ENCODE measurements at places on chromosomes 5 and 9.

DNA sequence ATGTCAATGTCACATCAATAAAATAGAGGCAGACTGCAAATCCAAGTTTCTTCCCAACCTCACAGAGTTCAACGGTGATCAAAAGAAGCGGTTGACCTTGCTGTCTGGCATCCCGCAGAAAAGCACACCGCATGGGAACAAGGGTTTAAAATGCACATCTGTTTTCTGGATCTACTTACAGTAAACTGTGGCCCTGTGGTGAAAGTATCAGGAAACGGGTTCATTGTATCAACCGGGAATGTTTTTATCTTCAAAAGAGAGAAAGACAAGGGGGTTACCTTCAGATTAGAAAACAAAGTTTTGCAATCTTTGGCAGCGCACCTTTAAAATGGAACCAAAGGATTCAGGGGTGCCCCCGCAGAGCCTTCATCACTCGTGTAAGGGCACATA is 15.5 kb upstream of the FRRS1L start:
- DNase-seq, result no peak

DNA sequence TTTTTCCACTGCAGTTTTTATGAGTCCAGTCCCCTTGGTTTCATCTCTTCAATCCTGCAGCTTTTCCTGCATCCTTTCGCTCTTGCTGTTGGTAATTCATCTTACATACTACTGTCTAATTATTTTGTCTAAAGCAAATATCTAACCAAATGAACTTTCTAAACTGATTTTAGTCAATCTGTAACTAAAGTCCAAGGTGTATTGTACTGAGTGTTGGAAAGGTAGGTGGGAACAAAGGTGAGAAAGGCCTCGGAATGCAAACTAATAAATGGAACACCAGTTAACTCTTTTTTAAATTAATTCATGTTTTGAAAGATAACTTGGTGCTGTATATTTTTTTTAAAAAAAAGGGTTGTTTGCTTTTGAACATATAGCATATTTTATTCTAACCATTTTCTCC is 152.7 kb upstream of the CYLC2 start:
- DNase-seq, result no peak

GRCh38 chr5:123358751-123359150 is 64.5 kb downstream of the CEP120 start:
- DNase-seq, result no peak

DNA sequence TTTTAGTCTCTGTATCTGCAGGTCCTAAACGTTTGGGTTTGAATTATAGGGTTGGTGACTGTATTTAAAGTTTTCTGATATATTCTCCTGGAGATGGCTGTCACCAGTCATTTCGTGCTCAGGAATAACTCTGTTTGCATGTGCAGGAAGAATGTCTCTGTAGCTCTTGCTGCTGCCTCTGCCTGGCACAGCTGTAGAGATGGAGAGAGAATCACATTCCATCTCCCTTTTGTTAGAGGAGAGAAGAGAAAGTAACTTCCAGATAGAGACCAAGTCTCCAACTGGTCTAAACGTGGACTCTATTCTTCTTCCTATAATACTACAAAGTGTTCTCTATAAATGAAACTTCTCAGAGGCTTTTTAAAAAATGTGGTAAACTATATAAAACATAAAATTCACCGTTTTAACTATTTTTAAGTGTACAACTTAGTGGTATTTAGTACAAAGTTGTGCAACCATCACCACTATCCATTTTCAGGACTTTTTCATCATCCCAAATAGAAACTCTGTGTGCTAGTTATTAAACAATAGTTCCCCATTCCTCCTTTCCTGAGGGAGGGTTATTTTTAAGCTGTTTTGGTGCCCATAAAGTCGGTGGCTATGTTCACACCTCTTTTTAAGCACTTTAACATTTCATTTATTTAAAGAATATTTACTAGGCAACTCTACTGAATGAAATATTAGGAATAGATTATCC is 20.7 kb upstream of the STARD4 start:
- DNase-seq, result no peak

- no peak for DNase-seq
These were observed 1043.0 kb upstream of the C9orf72 start for GRCh38 chr9:28616310-28616709.

DNA sequence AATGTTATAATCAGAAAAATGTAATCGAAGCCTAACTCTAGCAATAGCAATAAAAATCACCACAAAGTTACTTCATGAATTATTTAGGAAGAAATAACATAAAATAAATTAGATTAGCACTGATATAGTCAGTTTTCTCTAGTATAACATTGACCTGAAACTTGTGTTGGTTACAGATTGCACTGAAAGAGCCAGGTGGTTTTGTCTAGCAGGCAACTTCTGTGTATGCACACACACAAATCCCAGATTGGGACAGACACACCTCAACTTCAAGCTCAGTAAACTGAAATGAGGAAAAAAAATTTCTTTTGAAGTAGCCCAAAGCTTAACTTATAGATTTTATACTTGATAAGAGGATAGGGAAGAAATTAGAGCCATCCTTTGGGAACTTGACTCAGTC is 129.3 kb downstream of the EFNA5 start:
- no peak for DNase-seq

GRCh38 chr9:91116711-91117110 is 245.0 kb downstream of the AUH start:
- no peak for DNase-seq

- no peak for DNase-seq
These were observed 728.9 kb downstream of the MAT2B start for GRCh38 chr5:164234321-164234720.

- peak; percentile 21 for DNase-seq
These were observed 60.3 kb downstream of the UBAP2 start for GRCh38 chr9:33988219-33988890.

DNA sequence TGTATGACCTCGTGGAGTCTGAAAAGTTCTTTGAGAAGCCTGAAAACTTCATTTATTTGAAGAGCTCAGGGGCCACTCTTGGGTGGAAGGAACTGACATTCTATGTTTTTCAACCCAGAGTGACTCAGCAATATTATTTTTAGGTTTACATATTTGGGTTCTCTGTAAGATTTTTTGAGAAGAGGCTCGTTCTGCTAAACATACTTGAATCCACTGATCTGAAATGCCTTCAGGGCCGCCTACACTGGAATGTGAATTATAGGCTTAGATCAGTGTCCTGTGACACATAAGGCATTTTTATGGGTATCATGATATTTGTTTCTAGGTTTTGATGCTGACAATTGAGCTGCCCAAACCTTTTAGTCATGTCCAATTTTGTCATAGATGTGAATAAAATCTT is 86.2 kb downstream of the PSAT1 start:
- DNase-seq, result no peak

- DNase-seq, result no peak
These were observed 200.2 kb downstream of the PLK2 start for GRCh38 chr5:58259685-58260152.

GRCh38 chr9:133696071-133696472 is 42.1 kb downstream of the SARDH start:
- DNase-seq, result no peak

DNA sequence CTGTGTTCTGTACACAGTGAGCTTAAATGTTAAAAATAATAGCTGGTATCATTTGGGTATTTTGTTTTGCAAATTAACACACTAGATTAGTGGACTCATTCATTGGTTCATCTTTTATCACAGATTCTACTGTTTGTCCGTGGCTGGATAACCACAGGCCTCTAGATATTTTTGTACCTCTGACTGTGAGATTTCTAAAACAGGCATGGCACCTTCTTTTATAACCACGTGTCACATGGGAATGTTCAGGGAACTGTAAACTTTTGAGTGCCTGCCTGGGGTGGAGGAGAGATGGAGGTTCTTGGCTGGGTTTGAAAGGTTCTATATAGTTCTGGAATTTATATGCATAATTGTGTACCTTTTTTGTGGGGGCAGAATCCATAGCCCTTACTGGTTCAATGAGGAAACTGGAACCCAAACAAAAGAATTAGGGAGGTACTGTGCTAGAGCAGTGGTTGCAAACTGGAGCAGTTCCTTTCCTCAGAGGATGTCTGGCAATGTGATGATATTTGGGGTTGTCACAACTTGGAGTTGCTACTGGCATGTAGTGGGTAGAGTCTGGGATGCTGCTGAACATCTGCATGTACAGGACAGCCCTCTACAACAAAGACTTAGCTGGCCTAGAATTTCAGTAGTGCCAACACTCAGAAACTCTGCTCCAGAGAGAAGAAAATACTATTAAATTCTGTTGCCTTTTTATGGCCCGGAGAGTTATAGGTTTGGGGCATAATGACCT is 16.9 kb downstream of the TLE4 start:
- no peak for DNase-seq

- no peak for DNase-seq
These were observed 2.7 kb downstream of the PTGES start for GRCh38 chr9:129750013-129750638.

GRCh38 chr5:15763754-15764153 is 263.8 kb downstream of the FBXL7 start:
- DNase-seq, result no peak

- no peak for DNase-seq
These were observed 108.8 kb upstream of the RETREG1 start for GRCh38 chr5:16725575-16725974.

DNA sequence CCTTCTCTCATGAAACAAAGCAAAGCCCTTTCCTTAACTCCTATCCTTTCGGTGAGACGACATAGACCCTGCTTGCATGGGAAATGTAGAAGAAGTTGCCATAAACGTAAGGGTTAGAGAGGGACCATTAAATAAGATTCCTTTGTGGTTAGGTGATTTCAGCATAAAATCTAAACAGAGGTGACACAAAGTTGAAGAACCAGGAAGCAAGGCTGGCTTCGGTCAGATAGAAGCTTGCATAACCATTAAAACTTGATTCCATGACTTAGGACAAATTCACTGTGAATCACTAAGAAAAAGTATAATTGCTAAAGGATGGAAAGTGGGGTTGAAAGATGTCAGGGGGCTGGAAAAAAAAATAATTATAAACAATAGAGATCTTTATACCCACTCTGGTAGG is 30.9 kb upstream of the ABLIM3 start:
- DNase-seq, result no peak

DNA sequence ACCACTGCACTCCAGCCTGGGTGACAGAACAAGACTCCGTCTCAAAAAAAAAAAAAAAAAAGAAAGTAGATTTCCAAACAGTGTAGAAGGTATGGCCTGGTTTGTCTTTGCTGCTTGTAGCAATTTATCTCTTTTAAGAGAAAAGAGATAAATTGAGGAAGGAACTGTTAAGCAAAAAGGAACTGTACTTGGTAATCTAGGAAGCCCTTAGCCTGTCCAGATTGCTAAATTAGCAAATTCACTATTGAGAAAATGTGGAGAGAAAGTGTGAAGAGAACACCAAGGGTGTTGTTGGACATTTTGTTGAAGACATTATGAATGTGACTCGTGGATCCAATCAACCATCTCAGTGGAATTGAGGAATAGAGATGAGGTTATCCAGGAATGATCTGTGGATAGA is 13.0 kb upstream of the SUSD3 start:
- no peak for DNase-seq

DNA sequence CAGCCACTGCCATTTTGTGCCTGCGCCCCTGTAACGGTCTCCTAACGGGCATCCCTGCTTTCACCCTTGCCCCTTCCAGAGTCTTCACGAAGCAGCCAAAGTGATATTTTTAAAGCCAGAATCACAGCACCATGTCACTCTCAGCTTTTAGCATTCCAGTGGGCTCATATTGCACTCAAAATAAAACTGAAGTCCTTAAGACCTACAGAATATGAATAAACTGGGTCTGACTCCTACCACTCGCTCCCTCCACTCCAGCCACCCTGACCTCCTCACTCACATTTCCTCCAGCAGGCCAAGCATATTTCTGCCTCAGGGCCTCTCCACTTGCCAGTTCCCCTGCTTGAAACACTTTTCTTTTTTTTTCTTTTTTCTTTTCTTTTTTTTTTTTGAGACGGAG is 2.4 kb upstream of the PDLIM7 start:
- no peak for DNase-seq

GRCh38 chr5:131475541-131475941 is 159.5 kb downstream of the RAPGEF6 start:
- no peak for DNase-seq

- no peak for DNase-seq
These were observed 23.7 kb downstream of the CSNK1G3 start for GRCh38 chr5:123535648-123536047.

- no peak for DNase-seq
These were observed 764.7 kb upstream of the ARRDC3 start for GRCh38 chr5:92147798-92148197.

- no peak for DNase-seq
These were observed 55.2 kb downstream of the DROSHA start for GRCh38 chr5:31476738-31477141.

DNA sequence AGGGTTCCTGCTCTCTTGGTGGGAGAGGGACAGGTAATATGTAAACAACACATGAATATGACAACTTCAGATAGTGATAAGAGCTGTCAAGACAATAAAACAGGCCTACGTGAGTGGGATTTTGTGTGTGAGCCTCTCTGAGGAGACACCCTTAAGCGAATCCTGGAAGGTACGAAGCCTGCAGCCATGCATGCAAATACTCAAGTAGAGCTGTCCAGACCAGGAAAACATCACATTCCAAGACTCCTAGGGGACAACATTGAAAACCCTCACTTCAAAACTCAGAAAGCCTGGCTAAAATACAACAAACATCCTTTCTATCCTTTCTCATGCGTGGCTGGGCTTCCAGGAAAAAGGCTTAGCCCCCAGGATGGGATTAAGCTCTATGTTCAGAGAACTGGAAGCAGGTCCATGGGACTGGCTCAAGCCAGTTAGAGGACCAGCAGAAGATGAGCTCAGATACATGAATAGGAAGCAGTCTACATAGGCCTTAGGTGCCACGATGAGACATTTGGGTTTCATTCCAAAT is 124.8 kb upstream of the IQGAP2 start:
- DNase-seq, result no peak

DNA sequence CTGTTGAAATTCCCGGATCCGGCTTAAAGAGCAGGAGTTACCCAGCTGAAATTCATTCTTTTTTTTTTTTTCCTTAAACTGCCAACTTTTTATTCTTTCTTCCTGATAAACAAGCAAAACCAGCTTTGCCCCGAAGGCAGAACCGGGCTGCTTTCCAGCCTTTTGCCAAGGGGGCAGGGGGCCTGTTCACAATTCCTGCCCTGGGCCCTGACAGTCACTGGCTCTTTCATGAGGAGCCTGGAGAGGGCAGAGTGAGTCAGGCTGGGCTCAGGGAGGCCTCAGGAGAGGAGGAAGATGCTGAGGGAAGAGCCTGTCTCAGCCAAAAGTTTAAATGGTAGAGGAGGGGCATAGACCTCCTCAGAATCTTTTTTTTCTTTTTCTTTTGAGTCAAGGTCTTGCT is 4.8 kb downstream of the GLIPR2 start:
- no peak for DNase-seq

- peak; percentile 1 for DNase-seq
These were observed 199.9 kb upstream of the CDKN2B start for GRCh38 chr9:22208846-22209585.

- no peak for DNase-seq
These were observed 75.5 kb downstream of the UNC13B start for GRCh38 chr9:35237311-35237710.
